ENCODE measurements at places on chromosomes 6 and 20.

DNA sequence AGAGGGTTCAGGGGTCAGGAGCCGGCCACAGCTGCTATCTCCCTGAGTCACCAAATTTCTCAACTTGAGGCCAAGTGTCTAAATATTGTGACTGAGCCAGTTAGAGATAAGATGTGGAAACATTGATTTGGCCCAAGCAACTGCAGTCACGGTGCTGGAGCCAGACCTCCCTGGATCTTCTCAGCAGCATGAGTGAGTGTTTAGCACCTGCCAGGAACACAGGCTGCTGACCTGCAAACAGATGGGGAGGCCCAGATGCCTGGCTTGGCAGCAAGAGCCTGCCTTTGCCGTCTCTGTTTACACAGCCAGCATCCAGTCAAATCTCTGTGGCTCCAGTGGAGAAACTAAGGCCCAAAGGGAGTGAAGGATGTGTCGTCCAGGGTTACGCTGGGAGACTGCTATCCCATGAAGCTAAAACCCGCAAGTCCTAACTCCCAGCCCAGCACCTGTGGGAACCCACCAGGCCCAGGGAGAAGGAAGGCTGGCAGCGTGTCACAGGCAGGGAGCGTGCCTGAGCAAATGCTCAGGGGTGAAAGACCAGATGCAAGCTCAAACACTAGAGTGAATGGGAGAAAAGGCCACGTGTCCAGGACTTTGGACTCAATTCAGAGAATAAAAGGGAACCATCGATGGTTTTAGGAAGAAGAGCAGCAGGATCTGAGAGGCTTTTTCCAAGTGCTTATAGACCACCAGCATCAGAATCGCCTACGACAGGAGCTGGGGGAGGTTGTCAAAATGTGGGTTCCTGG, 15.9 kb upstream of the PTGIS start:
- no peak for DNase-seq

DNA sequence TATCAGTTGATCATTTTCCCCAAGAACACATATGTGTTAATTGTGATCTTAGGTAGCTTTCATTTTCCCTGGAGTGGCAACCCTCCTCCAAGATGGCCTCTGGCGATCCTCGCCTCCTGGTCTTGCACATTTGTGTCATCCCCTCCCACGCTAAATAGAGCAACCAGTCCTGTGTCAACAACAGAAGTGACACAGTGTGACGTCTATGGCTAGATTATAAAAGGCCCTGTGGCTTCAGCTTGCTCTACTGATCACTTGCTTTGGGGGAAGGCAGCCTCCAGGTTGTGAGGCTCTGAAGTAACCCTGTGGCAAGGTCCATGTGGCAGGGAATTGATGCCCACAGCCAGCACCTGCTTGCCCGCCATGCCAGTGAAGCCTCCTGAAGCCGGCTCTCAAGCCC, 30.6 kb upstream of the PPP1R14C start:
- no peak for DNase-seq

DNA sequence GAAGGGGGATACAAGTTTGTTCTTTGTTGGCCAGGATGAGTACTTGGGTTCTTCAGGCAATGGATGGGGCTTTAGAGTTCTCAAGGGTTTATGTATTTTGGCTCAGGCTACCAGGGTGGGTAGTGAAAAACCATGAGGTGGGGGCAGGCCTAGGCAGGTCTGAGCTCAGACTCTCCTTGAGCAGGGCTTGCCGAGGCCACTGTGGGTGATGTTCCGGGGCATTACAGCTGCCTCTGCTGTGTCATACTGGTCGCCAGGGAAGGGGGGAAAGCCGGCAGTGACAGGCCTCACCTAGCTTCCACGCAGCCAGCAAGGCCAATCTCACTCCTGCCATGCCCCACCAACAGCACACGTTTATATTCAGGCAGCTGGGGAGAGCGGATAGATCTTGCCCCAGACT, 79.6 kb downstream of the BCKDHB start:
- no peak for DNase-seq

DNA sequence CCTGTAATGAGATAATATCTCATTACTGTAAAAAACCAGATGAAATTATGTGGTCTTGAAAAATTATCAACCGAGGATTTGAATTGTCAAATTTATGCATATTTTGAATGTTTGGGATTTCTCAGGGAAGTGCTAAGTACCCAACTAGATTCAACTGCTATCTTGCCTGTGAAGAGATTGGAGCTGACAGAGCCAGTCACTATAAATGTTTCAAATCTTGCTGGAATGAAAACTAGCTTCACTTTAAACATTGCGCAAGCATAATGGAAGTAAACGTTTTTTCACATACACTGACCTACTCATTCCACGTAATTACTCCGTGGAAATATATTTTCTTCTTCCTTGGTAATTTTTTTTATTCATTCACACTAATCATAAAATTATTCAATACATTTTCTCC, 46.7 kb downstream of the TMEM170B start:
- no peak for DNase-seq

GRCh38 chr20:49785852-49786175, 26.8 kb upstream of the SLC9A8 start:
- DNase-seq: no peak

GRCh38 chr6:3884007-3884745, 35.0 kb downstream of the FAM50B start:
- DNase-seq: no peak

DNA sequence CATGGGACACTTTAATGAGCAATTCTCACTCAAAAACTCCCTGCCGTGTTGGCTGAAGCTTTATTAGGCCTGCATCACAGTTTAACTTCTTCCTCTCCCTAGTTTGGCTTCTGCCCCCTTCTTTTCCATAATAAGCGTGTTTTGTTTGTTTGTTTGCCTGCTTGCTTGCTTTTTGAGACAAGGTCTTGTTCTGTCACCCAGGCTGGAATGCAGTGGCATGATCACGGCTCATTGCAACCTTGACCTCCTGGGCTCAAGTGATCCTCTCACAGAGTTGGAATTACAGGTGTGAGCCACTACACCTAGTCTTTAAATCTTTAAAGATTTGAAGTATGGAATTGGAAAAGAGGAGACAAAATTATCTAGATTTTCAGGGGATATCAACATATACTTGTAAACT, 25.4 kb upstream of the DNAAF9 start:
- DNase-seq: no peak

- no peak for DNase-seq
Observed at GRCh38 chr20:7540018-7540417, 400.2 kb downstream of the HAO1 start.

GRCh38 chr6:33813990-33814985, 10.5 kb upstream of the MLN start:
- DNase-seq: no peak

GRCh38 chr6:143111443-143111842, 50.8 kb downstream of the AIG1 start:
- no peak for DNase-seq

DNA sequence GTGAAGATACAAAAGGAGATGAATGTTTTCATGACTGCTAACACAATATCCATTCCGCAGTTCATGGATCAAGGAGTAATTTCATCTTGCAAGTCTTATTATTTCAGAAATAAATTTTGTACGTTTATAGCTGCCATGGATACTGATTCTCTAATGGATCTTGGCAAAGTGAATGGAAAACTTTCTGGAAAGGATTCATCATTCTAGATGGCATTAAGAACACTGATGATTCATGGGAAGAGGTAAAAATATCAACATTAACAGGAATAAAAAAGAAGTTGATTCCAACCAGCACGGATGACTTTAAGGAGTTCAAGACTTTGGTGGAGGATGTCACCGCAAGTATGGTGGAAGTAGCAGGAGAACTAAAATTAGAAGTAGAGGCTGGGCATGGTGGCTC, 2.8 kb downstream of the HUS1B start:
- no peak for DNase-seq

DNA sequence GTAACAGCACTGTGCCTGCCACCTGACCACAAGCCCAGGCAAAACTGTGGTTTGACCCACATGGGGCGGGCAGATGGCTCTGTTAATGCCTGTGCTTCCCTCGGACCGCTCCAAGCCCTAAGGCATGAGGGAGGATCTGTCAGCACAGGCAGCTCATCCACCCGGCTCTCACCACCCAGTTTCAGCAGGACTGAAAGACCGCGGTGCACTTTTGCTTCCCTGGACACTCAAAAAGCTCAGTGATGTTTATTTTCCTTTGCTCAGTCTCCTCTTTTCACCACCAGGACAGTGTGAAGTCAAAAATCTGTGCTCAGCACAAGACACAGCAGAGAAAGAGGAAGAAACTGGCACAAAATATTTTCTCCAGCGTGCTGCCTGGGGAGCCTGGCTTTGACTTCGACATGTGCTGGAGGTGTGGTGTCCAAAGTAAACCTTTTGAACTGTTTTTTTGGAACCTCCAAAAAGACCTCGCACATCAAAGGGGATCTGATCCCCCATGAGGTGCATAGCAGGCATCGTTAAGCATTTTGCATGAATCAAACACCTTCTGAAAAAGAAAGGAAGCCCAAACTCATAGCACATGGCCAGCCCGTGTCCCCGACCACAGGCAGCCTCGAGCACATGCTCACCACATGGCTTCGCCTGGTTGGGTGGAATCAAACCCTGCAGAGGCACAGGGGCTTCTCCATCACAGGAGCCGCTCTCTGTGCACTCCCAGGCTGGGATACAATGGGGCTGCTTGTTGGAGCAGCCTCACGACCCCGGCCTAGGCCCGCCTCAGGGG, 441.7 kb upstream of the JARID2 start:
- no peak for DNase-seq

- DNase-seq: no peak
Observed at GRCh38 chr6:11921751-11922150, 90.4 kb upstream of the HIVEP1 start.

DNA sequence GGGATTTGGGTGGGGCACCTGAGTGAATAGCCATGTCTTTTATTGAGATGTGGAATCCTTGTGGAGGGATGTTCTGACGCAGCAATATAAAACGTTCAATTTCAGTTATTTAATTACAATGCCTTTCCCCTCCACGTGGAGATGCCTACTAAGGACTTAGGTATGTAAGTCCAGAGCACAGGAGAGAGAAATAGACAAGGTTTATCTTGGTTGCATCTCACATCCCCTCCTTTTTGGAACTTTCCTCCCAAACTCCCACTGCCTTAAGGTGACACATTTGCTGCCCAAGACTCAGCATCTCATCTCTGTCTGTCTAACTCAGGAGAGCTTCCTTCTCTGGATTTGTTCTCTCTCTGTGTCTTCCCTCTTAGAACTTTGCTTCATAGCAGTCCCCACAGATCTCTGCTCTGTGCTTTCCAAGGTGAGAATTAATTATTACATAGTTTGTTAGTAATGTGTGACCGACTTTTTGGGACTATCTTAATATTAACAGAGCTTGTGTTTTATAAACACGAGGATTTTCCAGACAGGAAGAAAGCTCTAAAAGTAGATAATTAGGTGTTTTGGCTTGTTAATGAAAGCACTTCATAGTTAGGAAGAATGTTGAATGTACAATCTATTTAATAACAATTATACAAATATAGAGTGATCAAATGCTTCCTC, 52.6 kb downstream of the COL19A1 start:
- no peak for DNase-seq

GRCh38 chr20:11267131-11267761, 593.4 kb upstream of the JAG1 start:
- no peak for DNase-seq

- DNase-seq: no peak
Observed at GRCh38 chr6:127484212-127484863, 25.1 kb upstream of the KIAA0408 start.

- DNase-seq: no peak
Observed at GRCh38 chr6:73801652-73802268, 105.8 kb downstream of the CD109 start.

- DNase-seq: peak; percentile 49
Observed at GRCh38 chr6:79713701-79714322, 82.7 kb downstream of the SH3BGRL2 start.

DNA sequence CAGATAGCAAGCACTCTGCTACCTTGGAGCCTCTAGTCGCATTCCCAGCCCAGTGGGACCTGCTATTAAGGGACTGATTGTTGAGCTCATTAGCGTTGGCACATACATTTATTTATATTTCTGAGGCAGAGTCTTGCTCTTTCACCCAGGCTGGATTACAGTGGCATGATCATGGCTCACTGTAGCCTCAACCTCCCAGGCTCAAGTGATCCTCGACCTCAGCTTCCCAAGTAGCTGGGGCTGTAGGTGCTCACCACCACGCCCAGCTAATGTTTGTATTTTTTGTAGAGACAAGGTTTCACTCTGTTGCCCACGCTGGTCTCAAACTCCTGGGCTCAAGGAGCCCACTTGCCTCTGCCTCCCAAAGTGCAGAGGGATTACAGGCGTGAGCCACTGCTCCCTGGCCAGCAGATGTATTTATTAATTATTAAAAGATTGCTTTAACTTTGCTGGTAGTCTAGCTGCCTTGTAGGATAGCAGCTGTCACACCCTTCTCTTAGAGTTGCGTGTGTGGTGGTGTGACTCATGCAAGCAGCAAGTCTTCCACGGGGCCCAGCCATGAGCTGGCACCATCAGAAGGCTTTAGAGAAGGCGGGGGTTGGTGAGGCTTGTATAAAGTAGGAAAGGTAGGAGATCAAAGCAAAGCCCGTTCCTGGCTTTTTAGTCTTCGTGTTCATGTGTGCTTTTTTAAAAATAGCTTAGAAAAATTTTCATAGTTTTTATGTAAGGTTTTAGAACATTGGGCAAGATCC, 16.5 kb downstream of the ACTR5 start:
- DNase-seq: peak; percentile 34

GRCh38 chr6:16683641-16684194, 77.5 kb downstream of the ATXN1 start:
- DNase-seq: no peak

DNA sequence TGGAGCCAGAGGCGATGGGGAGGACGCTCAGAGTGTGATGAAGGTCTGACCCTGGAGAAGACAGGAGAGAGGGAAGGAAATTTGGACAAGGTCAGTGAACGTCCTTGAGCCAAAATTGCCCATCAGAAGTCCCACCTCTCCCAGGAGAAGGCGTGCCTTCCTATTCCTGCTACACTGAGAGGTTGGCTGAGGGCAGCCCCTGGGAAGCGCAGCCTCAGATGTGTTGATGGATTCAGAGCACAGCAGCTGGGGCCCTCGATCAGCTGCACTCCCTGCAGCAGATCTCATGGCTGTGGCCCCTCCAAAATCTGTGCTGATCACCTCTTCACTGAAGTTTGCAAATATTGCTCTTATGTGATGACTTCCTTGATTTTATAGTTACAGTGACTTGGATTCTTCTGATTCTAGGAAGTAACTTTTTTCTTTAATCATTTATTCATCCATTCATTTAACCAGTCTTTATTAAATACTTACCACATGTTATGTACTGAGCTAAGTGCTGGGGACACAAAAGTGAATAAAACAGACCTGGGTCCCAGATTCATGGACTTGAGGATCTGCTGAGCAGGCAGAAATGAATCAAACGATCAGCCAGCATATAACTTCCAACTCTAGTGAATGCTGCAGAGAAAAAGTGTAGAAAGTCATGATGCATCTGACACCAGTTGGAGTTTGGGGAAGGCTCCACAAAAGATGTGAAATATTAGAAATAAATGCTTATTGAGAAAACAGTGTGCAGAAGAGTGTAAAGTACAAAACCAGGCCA, 69.6 kb upstream of the ARMC2 start:
- DNase-seq: no peak

DNA sequence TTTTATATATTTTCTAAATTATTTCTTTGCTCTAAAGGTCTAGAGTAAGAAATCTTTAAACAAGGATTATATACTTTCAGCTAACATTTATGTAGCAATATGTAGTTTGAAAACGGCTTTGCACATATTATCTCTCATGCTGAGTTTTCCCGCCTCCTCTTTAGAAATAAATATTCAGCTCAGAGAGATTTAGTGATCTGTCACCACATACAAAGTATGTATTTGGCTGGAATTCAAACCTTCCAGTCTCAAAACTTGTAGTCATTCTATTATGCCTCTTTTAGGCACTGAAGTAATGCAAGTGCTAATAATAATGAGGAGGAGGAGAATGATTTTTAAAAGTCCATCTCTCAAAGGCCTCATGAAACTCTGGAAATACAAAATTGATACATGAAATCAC, 525.0 kb downstream of the GRIK2 start:
- DNase-seq: no peak

Measured in activated T-cell treated with anti-CD3 and anti-CD28 coated beads, Interleukin-2, amount 50 U/mL, for 4 hours (primary cell).